ENCODE measurements at places on chromosomes 13 and 19.

DNA sequence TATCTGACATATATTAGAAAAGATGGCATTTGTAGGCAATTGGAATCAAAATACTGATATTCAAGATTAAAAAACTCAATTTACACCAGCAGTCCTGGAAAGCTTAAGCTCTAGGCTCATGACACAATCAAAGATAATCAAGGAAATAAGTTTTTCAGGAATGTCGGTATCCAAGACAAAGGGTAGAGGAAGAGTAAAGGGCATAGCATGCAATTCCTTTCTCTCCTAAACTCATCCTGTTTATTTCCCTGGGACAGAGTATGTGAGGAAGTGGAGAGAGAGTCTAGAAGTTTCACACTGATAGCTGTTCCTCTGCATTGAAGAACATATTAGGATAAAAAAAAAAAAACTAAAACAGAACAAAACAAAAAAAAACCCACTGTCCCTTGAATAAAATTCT, 2452.1 kb downstream of the PCDH9 start:
- DNase-seq, result no peak

DNA sequence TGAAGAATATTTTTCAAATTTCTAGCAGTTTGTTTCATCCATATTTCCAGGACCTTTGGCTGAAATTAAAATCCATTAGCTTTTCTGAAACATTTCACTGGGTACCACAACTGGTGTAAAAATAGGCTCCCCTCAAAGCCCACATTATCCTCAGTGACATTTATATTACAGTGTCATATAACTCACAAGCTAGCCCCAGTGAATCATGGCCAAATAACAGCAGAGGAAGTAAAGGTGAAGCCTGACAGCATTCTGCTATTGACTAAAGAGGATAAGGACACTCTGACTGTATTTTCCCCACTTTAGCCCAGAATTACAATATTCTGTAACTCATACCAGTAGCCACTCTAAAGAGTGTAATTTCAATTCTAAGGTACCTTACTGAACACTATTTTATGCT, 21.9 kb downstream of the KCTD12 start:
- no peak for DNase-seq

- DNase-seq, result no peak
Measured at GRCh38 chr13:25372284-25373081, 709 bp downstream of the ATP8A2 start.

DNA sequence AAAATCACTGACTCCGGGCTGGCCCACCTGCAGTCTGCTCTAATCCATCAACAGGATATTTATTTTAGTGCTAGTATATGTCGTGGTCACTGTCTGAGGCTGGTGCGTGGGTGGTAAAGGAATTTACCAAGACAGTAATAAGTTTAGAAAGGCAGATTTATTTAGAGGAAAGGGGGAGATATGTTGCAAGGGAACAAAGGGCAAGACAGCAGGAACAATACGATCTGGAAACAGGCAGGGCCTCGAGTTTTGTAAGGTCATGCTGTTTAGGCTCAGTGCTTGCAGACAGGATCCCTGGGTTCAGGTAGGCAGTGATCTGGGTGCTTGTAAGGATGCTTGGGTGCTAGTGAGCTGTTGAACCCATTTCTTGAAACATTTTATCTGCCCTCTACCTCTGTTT, 748.2 kb upstream of the SLITRK5 start:
- peak; percentile 10 for DNase-seq

DNA sequence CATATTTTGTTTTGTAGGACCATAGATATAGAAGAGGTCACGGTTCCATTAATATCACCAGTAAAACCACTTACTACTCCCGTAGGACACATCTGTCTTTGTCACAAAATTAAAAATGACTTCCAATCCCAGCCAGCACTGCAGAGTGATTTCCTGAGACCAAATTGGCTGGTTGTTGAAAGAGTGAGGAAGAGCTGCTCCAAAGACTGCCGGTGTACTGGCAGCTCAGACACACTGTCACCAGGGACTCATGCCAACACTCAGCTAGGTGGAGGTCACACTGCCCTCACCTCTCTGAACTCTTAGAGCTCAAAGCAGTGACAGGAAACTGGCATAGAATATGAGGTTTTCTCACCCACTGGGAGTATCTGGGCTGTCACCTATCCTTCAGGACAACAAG, 52.1 kb downstream of the FLT1 start:
- DNase-seq, result no peak

DNA sequence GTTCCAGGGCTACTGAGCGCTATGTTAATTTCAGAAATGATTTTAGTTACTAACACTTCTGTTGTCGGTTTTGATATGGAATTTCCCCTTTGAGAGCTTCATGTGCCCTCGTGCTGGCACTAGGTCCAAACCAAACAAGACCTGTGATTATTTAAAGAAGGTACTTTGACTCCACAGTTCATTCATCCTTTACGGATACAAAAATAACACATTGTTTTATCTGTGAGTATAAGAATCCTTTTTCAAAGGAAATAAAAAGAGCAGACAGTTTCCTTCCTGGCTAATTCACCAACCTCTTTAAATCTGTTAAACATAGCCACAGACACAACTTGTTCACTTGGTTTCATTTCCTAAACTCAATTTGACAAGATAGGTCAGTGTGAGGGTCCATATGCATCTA, 141.2 kb downstream of the FLT1 start:
- no peak for DNase-seq

DNA sequence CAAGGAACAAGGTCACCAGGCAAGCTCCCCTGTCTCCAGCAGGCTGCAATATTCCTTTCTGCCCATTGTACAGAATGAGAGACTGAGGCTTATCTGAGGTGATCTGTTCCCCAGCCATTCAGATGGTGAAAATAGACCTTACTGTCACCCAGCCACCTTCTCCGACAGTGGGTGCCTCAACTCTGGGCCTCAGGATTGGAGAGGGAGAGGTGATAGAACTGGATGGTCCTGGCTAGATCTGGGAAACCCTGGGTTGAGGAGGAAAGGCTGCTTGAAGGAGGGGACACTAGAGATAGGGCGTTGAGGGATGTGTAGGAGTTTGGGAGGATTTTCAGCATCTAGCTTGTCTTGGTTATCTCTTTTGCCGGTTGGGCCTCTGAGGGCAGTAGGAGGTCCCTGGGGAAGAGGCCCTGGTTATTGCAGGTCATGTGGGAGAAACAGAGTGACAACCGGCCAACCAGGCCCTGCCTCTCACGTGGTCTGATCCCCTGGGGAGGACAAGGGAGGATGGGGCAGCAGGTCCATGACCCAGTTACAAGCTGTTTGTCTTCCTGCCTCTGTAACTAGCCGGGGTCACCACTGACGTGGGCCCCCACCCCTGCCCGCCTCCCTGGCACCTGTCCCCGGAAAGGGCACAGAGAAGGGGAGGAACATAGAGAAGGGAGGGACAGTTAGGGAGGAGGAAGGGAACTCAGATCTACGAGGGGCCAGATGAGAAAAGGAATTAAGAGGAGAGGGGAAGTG, 8.2 kb downstream of the NFIC start:
- no peak for DNase-seq

- DNase-seq, result peak; percentile 17
Measured at GRCh38 chr13:30526612-30527495, 61.1 kb upstream of the HMGB1 start.

Measured in skeletal muscle cell (primary cell).